Left lung (tissue), 14 donors: ENCODE measurements at places on chromosomes 1 and 21. TPM values are rescaled to one million over a fixed set of nuclear protein-coding genes. Genes with fewer than 3 reads are reported as not detected.

Gene SLC2A5
- total RNA-seq = 1.4 TPM

Gene KCND3
- 10.2 TPM for total RNA-seq

Gene CHTOP
- 65.5 TPM for total RNA-seq

Gene SASS6
- 3.7 TPM for total RNA-seq

Gene XCL2
- total RNA-seq = 0.89 TPM

Gene TAF5L
- total RNA-seq = 19.0 TPM

Gene HAO2
- not detected for total RNA-seq

Gene KCNT2
- total RNA-seq = 5.1 TPM

Gene KLHDC8A
- not detected for total RNA-seq

Gene KCNN3
- total RNA-seq = 1.9 TPM

Gene TFF2
- total RNA-seq = not detected

Gene REG4
- total RNA-seq = not detected

Gene ZMYND12
- total RNA-seq = 3.8 TPM

Gene HEYL
- 12.6 TPM for total RNA-seq

Gene ALG14
- 5.1 TPM for total RNA-seq

Gene LCE7A
- total RNA-seq = not detected

Gene DYNLT4
- not detected for total RNA-seq

Gene GPATCH2
- 11.0 TPM for total RNA-seq

Gene CHI3L1
- total RNA-seq = 49.7 TPM

Gene AGBL4
- total RNA-seq = 1.1 TPM

Gene SPRR2E
- total RNA-seq = not detected

Gene CTSE
- 624 TPM for total RNA-seq

Gene SPRR1B
- 0.73 TPM for total RNA-seq

Gene KRTAP13-2
- total RNA-seq = not detected

Gene ZNF678
- total RNA-seq = 8.4 TPM

Gene PER3
- 14.8 TPM for total RNA-seq

Gene ASTN1
- 0.10 TPM for total RNA-seq

Gene ANKRD65
- 18.4 TPM for total RNA-seq

Gene CD1D
- total RNA-seq = 3.6 TPM

Gene MTOR
- total RNA-seq = 38.9 TPM

Gene GPR25
- total RNA-seq = 0.26 TPM

Gene EXTL2
- 16.6 TPM for total RNA-seq

Gene EXTL1
- total RNA-seq = 1.0 TPM

Gene SMAP2
- 39.8 TPM for total RNA-seq

Gene RAB4A
- total RNA-seq = 54.9 TPM

Gene FOXO6
- total RNA-seq = 0.63 TPM

Gene OSCP1
- total RNA-seq = 9.3 TPM

Gene CADM3
- total RNA-seq = 6.2 TPM

Gene DOCK7
- total RNA-seq = 38.3 TPM

Gene FAM163A
- total RNA-seq = not detected

Gene SLC45A1
- 1.4 TPM for total RNA-seq

Gene VANGL2
- 5.5 TPM for total RNA-seq

Gene TNFRSF25
- 5.6 TPM for total RNA-seq

Gene CFAP57
- 0.73 TPM for total RNA-seq

Gene PTGFR
- 2.1 TPM for total RNA-seq

Gene FCAMR
- not detected for total RNA-seq

Gene LHX8
- not detected for total RNA-seq

Gene DPT
- total RNA-seq = 28.6 TPM

Gene CRP
- not detected for total RNA-seq

Gene KLHL12
- 29.7 TPM for total RNA-seq

Gene APOBEC4
- total RNA-seq = 0.89 TPM

Gene TEDDM1
- not detected for total RNA-seq

Gene CFHR3
- total RNA-seq = 0.34 TPM

Gene CYP4A22
- not detected for total RNA-seq

Gene RGL1
- 52.6 TPM for total RNA-seq

Gene NFASC
- total RNA-seq = 11.5 TPM

Gene APCS
- total RNA-seq = not detected

Gene DCLRE1B
- 7.3 TPM for total RNA-seq

Gene PGLYRP3
- total RNA-seq = not detected
